ENCODE measurements at places on chromosomes 11 and 22.
A peak's percentile ranks its signal among the peaks of the same experiment; 100 is the strongest.

- no peak for DNase-seq
Observed at GRCh38 chr11:79809487-79809886, 368.7 kb upstream of the TENM4 start.

GRCh38 chr11:30452114-30452513 is 129.2 kb downstream of the ARL14EP start:
- no peak for DNase-seq

DNA sequence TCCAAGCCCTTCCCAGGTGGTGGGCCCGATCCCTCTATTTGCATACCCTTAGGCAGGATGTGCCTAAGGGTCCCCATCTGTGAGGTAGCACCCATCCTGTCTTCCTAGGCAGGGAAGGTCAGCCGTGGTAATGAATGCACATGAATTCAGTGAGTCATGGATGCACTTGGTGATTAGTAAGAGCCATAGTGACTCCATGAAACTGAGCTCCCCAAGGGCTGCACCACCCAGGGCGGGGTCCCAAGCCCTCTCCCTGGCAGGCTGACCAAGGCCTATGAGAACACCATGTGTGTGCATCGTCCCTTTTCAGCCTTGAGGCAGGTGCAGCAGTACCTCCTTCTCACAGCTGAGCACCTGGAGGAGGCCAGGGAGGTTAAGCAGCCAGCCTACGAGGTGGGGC is 15.6 kb upstream of the SUSD2 start:
- no peak for DNase-seq

GRCh38 chr22:49918911-49919881 is 762 bp downstream of the CRELD2 start:
- no peak for DNase-seq

GRCh38 chr22:36052505-36052941 is 23.9 kb upstream of the RBFOX2 start:
- DNase-seq, result no peak

- no peak for DNase-seq
Observed at GRCh38 chr11:58061813-58062212, 31.1 kb downstream of the OR6Q1 start.

GRCh38 chr22:43060183-43060582 is 29.0 kb downstream of the TTLL1 start:
- peak; percentile 13 for DNase-seq

GRCh38 chr11:113151521-113151920 is 162.9 kb upstream of the TTC12 start:
- no peak for DNase-seq

DNA sequence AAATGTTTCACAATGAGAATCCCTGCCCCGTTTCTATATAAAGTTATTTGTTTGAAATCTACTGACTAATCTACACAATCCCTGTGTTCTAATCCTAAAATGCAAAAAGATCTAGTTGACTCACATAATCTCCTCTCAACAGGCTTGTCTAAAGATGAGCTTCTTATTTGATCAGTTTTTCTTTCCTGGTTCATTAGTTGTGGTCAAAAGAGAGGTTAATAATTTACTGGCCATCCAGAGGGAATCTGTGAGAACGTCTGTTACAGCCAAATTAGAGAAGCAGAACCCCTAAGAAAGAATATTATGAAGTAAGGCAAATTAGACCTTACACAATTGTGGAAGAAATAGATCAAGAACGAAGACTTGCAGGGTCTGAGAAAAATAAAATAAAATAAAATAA is 173.7 kb upstream of the ANO3 start:
- no peak for DNase-seq

- DNase-seq, result no peak
Observed at GRCh38 chr11:119166368-119167076, 2.0 kb upstream of the NLRX1 start.

DNA sequence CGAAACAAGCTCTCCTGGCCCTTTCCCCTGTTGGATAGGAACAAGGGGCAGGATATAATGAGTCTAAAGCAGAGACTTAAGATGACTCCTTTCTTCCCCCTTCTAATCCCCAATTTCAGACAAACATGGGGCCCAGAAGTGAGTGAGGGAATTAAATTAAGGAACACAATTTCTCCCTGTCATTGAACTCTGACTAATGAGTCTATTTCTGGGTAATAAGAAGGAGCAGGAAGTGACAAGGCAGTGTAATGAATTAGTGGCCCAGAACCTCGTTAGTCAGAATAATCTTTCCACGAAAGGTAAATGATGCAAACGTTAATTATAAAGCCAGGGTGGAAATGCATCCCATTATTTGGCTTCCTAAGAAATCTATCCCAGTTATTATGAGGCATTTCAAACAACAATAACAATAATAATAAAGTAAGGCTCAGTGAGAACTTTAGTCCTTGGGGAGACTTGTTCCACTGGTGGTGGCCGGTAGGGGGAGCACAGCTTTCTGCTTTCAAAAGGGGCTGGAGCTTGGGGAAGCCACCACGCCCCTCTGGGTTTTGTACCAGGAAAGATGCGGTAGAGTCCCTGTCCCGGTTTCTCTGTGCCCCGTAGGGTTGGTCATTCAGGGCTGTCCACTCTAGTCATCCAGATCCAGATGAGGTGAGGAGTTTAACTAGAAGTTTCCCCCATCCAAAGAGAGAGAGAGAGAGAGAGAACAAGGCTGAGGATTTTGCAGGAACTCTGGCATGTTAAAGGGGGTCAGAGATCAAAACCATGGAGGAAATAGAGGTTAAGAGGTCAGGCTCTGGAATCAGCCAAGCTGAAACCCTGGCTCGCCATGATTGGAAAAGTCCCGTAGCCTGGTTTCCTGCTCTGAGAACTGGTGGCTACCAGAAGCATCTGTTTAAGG is 298.3 kb downstream of the NTM start:
- DNase-seq, result no peak

GRCh38 chr11:2447951-2448650 is 3.3 kb downstream of the KCNQ1 start:
- no peak for DNase-seq

DNA sequence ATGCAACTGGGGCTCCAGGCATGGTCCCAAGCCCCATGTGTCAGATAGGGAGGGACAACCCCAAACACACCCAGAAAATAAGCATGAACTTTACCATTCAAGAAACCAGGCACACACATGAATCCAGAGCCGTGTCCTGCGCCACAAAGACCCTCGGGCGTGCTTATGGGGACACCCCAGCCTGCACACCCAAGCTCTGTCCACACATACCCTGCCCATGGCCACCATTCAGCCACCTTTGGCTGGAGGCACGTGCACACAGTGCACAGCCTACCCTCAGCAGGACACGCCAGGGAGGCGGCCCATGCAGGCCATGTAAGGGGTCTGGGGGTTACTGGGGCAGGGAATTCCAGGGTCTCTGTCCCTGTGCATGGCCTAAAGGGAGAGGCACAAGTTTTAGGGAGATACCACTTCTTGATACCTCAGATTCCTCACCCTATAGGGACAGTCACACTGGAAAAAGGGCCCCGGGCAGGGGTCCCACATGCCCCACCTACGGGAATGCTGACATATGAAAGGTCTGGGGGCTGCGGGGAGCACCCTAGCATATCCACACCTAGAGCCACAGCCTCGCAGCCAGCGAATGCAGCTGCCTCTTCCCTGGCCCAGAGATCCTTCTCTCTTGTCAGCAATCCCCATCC is 20.6 kb downstream of the PACSIN2 start:
- DNase-seq, result no peak

DNA sequence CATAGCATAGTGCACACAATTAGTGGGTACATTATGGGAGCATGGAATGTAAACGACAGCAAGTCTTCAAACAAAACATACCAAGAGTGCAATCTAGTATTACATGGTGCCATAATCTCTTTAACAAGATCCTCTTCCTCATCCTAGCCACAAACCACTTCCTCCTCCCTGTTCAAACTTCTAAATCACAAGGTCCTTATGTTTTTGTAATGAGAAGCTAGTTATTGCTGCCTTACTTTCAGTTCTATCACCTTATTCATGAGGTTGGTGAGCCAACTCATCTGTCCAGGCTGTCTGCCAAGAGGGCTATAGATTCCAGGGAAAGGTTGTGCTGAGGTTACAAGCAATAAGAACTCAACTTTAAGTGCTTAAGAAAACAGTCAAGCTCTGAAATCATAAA is 195.4 kb upstream of the ARHGAP20 start:
- no peak for DNase-seq

GRCh38 chr11:34363363-34364084 is 5.7 kb upstream of the ABTB2 start:
- DNase-seq, result no peak
